ENCODE measurements at places on chromosomes 5 and 9.
A peak's percentile ranks its signal among the peaks of the same experiment; 100 is the strongest.

- DNase-seq, result no peak
These were observed 47.3 kb downstream of the PWWP2A start for GRCh38 chr5:160071916-160072315.

- DNase-seq, result peak; percentile 51
These were observed 122.5 kb downstream of the SLC1A3 start for GRCh38 chr5:36728697-36729543.

GRCh38 chr5:17316970-17317459 is 99.6 kb downstream of the BASP1 start:
- peak; percentile 78 for DNase-seq

- no peak for DNase-seq
These were observed 492.6 kb upstream of the BRINP1 start for GRCh38 chr9:119861842-119862241.

GRCh38 chr5:58133631-58134296 is 326.1 kb downstream of the PLK2 start:
- DNase-seq, result no peak

DNA sequence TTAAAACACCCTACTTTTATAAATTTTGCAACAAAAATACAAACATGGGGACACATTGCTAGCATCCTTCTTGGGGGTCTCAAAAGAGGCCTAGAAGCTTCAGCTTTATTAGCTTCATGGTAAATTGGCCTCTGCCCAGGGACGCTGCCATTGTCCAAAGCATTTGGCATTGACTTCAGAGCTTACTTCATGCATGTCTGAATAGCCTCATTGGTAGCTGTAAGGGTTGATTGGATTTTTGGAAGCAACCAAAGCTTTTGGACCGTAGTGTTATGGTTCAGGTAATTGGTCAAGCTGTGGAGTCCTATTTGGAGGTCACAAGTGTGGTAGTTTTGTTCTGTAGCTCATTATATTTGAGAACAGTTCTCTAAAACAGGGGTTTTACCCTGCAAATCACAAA is 411.7 kb upstream of the SLC24A2 start:
- no peak for DNase-seq

DNA sequence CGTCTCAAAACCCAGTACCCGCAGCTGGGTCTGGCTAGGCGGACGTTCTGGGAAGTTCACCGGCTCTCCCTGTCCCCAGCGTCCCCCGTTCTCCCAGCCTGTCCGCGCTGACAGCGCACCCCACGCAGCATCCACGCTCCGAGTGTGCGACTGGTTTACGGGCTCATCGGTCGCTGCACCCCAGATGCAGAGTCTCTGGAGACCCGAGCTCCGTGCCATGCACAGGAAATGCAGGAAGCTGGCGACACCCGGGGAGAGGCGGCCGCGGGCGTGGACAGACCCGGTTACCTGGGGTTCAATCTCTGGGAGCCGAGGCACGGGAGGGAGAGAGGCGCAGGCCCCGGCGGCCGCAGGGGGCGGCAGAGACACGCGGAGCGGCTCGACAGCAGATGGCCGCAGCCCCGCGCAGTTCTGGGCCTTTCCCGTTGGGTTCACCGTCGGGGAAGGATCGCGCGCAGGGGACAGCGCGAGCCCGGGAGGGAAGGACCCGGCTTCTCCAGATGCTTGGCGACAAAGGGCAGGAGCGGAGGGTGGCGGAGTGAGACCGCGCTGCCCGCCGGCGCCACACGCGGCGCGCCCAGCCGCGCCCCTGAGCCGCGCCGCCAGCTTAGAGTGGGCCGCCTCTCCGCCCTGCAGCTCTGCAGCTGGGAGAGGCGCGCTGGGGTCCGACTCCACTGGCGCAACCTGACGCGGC is 558 bp downstream of the SHROOM1 start:
- peak; percentile 41 for DNase-seq

- DNase-seq, result no peak
These were observed 272.1 kb upstream of the DAB2 start for GRCh38 chr5:39696672-39697398.

DNA sequence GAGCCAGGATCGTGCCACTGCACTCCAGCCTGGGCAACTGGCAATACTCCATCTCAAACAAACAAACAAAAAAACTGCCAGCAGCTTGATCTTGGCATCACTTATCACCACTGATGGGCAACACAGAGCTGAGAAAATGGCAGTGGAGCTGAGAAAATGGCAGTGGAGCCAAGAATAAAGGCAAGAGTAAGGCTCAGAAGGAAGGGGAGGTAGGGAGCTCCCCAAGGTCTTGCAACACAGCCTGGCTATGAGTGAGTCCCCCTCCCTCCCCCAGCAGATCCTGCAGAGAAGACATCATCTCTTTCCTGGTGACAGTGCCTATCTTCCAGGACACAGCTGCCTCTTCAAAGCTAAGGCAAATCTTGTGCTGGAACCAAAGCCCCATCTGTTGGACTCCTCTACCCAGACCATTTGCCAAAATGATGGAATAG is 70.3 kb downstream of the UGCG start:
- DNase-seq, result no peak

GRCh38 chr5:1420211-1421195 is 24.7 kb downstream of the SLC6A3 start:
- no peak for DNase-seq

GRCh38 chr9:84990416-84990815 is 320.9 kb downstream of the NTRK2 start:
- DNase-seq, result peak; percentile 3

GRCh38 chr5:112594095-112594850 is 143.4 kb upstream of the APC start:
- DNase-seq, result no peak

DNA sequence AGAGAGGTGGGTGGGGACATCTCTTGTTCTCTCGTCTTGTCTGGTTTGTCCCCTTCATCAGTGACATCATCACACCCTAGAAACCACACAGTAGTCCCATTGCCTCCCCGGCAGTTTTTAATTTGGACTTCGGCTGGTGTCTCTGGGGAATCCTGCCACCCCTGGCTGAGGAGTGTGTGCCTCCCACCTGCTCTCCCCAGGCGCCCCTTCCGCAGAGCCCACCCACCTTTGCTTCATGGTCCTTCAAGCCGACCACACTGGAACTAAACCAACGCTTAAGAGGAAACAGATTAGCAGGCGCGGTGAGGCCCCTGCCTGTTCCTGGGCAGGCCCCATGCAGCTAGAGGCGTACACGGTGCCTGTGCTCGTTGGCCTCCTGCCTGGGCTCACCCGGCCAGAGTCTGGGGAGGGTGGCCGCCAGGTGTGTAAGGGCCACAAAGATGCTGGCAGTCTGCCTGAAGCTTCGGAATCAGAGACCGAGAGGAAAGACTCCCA is 107.6 kb upstream of the SPRY4 start:
- DNase-seq, result no peak

DNA sequence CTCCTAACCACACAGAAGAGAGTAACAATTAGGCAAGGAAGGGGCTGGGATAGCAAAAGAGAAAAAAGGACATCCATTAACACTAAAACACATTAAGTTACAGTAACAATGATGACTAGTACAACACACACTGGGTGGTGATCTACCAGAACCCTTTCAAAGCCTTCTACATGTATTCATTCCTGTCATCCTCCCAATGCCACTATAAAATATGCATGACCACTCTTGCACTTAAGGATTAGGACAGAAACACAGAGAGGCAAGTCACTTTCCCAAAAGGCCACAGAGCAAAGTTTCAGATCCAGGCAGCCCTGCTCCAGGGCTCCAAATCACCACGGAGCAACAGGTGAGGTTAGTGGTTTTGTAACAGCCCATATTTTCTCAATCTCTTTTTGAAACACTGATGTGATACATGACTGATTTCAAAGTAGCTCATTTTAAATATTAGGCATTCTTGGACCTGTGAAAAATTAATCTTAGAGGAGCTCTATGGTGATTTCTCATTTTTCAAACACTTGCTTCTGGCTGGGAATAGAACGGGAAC is 86.7 kb downstream of the AUH start:
- no peak for DNase-seq

GRCh38 chr5:156922207-156922792 is 40.7 kb downstream of the TIMD4 start:
- no peak for DNase-seq

DNA sequence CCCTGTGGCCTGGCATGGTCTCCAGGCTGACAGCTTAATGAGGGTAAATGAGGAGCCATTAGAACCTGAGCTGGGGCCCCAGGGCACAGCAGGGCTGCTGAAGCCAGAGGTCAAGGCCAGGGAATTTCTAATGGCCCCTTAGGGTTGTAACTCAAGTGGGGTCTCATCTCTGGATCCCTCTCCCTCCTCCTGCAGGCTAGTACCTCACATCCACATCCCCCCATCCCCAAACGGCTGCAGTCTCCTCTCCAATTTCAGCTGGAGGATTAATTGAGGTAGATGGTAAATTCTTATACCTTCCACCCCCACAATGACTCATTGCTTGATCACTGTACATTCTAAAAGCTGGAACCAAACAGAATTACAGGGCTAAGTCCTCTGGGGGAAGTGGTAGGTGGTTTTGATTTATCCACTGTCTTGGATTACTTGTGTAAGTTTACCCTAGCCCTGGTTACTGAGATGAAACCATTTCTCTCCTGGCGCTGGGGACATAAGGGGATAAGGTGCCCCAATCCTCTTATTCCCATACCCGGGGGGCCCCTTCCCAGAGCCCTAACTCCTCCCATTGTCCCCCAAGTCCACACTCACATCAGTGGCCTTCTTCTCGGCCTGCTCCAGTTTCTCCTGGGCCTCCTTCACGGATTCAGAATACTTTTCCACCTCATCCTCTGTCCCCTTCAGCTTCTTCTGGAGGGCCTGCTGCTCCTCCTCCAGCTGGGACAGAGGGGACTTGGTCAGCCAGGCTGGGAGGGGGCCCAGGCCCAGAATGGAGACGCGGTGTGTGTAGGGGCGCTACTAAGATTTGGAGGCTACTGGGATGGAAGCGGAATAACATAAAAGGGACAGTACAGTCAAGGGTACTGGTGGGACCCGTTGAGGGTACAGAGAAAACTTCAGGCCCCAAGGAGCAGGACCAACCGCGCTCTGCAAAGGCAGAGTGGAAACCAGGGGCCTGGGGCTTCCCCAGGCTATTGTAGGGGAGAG is 875 bp downstream of the TPM2 start:
- DNase-seq, result no peak

- DNase-seq, result no peak
These were observed 194.5 kb downstream of the TRIO start for GRCh38 chr5:14337593-14337992.

GRCh38 chr5:31770998-31771397 is 132.1 kb downstream of the PDZD2 start:
- no peak for DNase-seq

- no peak for DNase-seq
These were observed 44.5 kb downstream of the FBXO10 start for GRCh38 chr9:37531699-37532098.

GRCh38 chr9:109440117-109440515 is 58.0 kb downstream of the PTPN3 start:
- peak; percentile 14 for DNase-seq

DNA sequence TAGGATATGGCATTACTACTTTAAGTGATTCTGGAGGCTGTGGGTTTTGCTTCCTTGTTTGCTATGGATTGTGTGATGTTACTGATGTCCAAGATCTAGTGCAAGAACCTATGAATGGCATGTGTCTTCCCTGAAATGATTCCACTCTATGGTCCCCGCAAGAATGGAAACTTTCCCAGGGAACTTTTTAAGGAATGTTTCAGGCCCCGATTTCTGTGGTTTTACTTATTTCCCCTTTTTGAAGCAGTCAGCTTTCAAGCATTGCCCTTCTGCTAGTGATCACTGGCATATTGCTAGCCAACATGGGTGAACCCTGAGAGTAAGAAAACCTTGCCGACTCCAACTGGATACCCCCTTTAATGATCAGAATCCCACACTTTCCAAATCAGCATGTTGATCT is 26.6 kb upstream of the CD180 start:
- no peak for DNase-seq

DNA sequence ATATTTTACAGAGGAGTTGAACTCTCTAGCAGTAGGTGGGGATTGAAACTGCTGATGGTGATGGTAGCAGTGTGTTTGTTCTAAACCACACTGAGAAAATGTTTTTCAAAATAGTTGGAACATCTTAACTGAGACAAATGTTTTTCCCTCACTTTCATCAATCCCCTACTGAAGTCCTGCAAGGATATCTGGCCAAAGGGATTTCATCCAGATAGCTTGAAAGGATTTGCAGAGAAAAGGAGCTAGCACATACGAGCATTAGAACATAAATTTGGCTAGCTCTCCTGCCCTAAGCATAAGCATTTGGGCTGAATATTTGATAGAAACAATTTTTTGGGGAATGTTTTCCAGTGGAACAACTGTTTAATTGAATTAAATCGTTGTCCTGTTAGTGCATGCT is 153.9 kb downstream of the CDH9 start:
- DNase-seq, result no peak
